ENCODE measurements at places on chromosomes 3 and 15.

DNA sequence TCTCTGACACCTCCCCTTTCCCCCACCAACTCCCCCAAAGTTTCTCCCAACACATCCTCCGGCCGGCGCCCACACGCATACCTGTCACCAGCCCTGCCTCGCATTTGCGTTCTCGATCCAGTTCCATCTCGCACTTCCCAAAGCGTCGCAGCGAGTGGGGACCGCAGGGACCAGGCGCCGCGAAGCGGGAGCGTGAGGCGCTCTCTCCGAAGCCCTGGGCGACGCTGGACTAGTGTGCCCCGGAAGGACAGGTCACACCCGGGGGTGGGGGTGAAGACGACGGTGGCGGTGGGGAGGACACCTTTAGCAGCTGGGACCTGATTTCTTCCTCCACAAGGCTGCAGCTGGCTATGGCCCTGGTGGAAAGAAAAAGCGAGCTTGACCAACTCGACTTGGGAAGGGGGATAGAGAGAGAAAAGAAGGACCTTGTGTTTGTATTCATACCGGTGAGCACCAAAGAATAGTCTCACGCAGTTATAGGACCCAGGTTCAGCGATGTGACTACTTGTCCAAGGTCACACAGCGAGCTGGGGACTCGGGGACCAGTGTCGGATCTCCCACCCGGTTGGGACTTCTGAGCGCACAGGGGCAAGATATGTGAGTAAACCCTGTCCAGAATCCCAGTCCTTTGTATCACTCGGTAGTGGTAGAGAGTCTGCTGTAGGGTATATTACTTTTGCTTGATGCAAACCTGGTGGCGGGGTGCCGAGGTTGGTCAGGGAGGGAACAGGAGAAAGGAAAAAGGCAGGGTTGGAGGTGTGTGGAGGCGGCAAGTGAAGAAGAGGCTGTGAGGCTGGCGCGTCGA is 607 bp upstream of the GHSR start:
- no peak for DNase-seq

DNA sequence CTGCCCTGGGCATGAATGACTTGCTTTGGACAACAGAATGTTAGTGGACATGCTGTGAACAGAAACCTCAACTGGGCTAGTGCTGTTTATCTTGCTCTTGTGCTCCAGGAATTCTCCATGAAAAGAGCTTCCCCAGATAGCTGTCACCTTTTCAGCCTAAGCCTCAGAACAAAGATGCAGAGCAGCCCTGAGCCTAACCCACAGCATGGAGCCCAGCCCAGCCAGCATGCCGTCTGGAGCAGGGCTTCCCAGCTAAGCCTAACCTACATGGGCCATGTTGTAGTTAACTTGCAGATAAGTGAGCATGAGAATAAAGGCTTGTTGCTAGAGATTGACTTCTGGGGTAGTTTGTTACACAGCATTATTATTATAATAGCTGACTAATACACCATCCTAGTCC is 48.9 kb downstream of the SCN5A start:
- DNase-seq: no peak

GRCh38 chr3:158109295-158109803 is 540 bp upstream of the RSRC1 start:
- no peak for DNase-seq

DNA sequence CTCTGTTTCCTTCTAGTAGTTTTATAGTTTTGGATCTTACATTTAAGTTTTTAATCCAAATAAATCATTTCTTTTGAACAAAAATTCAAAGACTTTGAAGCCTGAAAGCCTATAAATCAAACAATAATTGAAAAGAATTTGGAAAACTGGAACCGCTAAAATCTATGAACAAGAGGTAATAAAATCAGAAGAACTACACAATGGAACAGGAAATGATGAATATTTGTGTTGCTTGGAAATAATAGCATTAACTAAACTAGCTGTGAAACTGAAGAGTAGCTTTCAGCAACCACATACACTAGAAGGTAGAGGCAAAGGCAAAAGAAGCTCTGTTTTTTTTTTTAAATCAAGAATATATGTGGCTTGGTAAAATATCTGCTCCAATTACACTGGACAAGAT is 147.9 kb upstream of the ABI3BP start:
- no peak for DNase-seq

GRCh38 chr3:31833391-31834190 is 147.5 kb downstream of the OSBPL10 start:
- no peak for DNase-seq

- DNase-seq: peak; percentile 7
These were observed 692 bp downstream of the UBE2E2 start for GRCh38 chr3:23203708-23204330.

DNA sequence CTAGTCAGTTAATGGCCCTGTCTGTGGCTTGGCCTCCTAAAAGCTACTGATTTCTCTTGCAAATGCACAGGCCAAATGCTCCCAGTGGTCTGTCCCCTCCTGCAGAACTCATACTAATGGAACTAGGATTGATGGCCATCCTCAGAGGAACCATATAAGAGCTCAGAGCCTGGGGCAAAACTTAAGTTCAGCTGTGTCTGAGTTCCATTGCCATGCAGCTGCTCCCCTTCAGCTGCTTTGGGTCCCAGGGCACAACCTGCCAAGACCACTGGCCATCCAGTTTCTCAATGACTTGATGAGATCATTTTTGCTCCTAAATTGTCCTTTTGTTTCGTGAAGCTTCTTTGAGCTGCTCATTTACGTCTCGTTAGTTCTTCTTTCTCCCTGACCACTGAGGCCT is 529.5 kb upstream of the TBL1XR1 start:
- DNase-seq: no peak

GRCh38 chr3:159902546-159903314 is 85.9 kb upstream of the IL12A start:
- DNase-seq: no peak

DNA sequence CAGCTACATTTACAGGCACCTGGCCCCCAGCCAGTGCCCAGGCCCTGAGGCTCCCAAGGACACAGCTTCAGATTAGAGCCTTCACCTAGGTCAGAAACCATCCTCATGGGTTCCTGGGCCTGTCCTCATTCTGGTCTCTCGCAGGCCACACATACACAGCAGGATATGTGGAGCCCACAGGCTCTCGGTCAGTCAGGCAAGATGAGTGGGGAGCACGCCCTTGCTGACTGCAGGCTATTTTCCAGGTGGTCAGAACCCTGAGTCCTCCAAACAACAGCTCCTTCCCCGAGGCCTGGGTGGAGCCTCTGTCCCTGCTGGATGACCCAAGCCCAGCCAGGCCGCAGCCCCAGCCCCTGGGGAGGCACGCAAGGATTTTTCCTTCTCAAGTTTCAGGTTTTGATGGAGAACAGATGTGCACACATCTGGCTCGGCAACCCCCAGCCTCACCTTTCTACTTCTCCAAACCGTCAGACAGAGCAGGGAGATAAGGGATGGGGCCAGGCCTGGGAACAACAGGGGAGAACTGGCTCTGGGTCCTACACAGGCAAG is 1.6 kb downstream of the STRA6 start:
- no peak for DNase-seq

- DNase-seq: no peak
These were observed 215.9 kb upstream of the PEX5L start for GRCh38 chr3:180252683-180253082.

GRCh38 chr15:40055576-40056293 is 16.8 kb upstream of the SRP14 start:
- DNase-seq: no peak

DNA sequence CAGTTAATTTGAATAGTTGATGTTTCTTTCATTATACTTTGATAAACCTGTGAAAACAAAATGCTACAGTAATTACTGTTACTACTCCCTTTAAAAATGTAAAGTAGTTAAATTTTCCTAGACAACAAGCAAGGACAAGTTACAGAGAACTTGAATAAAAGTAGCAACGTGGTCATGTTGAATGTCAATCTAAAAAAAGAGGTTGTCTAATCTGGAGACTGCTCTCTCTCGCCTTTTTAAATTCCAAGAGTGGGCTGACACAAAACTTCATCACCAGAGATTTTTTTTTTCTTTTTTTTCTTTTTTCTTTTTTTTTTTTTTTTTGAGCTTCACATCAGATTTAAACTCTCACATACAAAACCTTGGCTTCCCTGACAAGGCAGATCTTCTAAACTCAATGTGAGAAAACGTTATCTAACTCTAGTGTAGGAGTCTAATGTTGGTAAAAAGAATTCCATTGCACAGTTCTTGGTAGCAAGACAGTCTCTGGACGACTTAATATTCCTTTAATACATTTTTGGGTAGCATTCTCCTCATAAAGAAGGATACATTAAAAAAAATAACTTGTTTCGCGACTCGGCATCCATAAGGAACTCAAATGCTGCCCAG is 4.1 kb downstream of the FOXP1 start:
- no peak for DNase-seq

- no peak for DNase-seq
These were observed 20.5 kb upstream of the MUC20 start for GRCh38 chr3:195700319-195700718.

DNA sequence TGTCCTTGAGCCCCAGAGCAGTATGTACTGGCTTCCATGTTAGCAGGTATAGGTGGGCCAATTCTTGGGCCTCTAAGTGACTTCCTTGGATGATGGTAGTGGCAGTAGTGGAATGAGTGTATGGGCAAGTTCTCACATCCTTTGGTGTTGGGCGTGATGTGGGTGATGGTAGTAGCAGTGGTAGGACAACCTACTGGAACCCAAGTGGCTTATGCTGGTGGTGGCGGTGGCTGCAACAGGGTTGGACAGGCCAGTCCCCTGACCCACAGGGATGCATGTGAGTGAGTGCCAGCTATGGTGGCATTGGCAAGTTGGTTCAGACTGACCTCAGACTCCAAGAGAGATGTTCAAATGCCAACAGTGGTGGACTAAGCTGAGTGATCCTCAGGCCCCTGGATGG is 1228.2 kb downstream of the ROBO2 start:
- DNase-seq: no peak

DNA sequence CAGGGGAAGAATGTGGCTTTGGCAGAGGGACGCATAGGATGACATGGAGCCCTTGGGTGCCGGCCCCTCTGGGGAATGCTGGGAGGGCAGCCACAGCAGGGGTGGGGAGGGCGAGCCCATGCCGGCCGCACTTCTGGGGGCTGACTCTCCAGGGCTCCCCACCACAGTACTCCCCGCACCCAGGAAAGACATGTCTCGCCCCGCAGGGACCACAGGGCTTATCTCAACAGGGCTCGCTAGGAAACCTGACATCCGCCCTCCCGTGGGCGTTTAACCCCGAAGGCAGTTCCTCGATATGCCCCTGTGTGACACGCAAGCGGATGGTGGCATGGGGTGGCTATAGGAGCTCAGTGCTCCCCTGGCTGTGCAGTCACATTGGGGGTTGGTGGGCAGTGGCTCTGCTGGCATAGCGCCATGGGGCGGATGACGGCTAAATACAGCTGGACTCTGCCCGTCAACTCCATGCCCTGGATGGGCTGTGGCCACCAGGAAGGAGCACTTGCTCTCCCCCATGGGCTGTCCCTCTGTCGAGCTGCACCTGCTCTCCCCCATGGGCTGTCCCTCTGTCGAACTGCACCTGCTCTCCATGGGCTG is 141.4 kb downstream of the ADAMTS17 start:
- no peak for DNase-seq

DNA sequence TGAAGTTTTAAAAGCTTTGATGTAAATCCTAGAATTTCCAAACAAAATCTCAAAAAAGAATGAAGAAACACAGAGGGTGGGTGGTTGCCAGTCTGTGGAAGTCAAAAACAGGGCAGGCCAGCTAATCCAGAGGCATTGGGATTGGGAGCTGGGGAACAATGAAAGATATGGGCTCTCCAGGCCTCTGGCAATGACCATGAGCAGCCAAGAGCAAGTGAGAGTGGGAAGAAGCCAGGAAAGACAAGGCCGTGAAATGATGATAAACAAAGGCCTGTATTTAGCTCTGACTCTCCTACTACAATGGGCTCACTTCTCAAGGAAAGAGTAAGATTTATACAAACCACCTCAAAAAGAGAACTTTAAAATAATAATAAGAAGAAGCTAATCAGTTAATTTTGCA is 248.5 kb downstream of the ZMAT3 start:
- no peak for DNase-seq

GRCh38 chr3:150216866-150217600 is 191.1 kb upstream of the TSC22D2 start:
- no peak for DNase-seq

DNA sequence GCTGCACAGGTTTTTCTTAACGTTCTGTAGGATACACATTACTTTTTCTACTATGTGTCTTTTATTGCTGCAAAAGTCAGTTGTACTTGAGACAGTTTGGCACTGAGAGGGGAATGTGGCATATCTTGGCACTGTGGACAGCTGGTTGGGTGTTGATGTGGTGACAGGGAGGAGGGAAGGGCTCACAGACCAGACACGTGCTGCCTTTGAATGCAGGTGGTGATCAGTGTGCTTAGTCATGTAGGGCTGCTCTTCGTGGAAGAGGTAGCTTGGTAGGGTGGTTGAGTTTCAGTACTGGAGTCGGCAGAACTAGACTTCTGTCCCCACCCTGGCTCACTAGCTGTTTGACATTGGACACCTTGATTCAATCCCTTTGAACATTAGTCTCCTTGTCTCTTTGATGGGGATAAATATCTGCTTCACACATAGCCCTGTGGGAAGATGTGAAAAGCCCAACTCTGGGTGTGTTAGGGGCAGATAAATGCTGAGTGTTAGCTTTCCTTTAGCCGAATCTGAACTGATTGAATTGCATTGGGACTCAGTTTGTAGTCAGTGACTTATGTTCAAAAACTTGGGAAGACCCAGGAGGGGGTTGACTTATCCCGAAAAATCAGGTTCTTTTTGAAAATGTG is 108.4 kb downstream of the PTPRG start:
- no peak for DNase-seq

GRCh38 chr3:9133656-9134055 is 115.8 kb downstream of the SRGAP3 start:
- no peak for DNase-seq

DNA sequence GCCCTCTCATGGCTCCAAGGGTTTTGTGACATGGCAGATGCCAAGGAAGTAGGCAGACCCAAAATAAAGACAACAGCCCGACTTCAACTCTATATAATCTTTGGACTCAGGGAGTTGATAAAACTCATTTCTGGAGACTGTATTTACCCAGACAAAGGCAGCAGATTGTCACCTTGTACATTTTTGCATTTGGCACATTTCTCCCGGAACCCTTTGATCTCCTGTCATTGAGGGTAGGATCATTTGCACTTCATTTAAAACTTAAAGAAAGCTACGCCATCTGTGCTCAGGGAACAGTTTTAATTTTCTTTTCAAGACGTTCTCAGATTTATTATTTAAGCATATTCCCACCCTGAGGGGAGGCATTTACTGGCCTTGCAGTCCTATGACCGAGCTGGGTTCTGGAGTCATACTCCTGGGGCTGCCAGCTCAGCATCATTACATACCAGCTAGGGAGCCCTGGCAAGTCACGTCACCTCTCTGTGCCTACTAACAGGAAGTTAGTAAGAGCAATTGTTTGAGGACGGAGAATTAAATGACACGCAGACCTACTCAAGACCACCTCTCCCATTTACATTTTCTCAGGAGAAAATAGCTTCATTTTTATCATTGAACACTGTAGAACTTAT is 5.9 kb downstream of the CDCP1 start:
- DNase-seq: no peak

DNA sequence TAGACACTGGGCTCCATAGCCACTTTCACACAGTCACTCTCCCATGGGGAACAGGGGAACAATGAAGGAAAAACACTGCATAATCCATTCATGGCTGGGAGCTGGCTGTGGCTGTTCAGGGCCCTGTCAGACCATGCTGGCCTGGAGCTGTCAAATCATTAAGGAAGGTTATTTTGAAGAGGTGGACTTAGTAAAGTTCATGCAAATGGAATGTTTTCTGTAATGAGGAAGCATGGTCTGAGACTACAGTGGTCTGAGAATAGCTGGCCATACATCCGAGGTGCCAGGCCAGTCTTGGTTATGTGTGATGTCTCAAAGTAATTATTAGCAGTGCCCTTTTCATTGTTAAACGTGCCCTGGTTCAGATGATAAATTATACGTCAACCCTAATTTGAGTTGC is 117.1 kb upstream of the MRPS22 start:
- no peak for DNase-seq

Measured in stimulated activated CD4-positive, alpha-beta T cell treated with anti-CD3 and anti-CD28 coated beads, Interleukin-2, amount 100 ng/mL, for 48 hours (primary cell).